ENCODE measurements at places on chromosomes 7 and 10.

- DNase-seq = peak; percentile 65
Measured at GRCh38 chr10:73159038-73159648, 8.7 kb downstream of the ECD start.

DNA sequence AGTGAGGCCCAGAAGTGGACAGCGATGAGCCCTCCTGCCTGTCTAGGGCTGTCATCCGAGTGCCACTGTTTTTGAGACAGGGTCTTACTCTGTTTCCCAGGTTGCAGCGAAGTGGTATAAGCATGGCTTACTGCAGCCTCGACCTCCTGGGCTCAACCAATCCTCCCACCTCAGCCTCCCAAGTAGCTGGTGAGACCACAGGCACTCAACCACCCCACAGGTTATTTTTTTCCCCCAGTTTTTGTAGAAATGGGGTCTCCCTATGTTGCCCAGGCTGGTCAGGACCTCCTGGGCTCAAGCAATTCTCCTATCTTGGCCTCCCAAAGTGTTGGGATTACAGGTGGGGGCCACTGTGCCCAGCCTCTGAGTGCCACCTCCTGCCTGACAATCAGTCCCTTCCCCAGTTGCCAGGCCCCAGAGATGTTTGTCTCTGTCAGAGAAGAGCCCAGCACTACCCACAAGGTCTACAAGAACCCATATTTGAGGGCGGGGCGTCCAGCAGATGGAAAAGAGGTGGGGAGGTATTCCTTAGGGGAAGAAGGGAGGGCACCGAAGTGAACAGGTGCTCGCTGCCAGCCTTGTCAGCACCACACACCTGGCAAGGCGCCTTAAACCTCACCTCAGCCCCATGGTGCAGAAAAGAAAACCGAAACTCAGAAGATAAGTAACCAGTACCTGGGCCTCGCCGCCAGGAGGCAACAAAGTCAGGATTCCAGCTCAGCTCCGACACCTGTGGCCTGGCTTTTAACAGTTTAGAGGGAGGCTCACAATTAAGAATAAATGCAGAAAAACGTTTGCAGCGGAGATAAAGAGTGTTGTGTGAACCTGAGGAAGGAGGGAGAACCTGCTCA, 77.4 kb upstream of the ANLN start:
- DNase-seq = no peak

GRCh38 chr10:88401671-88402347, 181.3 kb downstream of the RNLS start:
- no peak for DNase-seq

DNA sequence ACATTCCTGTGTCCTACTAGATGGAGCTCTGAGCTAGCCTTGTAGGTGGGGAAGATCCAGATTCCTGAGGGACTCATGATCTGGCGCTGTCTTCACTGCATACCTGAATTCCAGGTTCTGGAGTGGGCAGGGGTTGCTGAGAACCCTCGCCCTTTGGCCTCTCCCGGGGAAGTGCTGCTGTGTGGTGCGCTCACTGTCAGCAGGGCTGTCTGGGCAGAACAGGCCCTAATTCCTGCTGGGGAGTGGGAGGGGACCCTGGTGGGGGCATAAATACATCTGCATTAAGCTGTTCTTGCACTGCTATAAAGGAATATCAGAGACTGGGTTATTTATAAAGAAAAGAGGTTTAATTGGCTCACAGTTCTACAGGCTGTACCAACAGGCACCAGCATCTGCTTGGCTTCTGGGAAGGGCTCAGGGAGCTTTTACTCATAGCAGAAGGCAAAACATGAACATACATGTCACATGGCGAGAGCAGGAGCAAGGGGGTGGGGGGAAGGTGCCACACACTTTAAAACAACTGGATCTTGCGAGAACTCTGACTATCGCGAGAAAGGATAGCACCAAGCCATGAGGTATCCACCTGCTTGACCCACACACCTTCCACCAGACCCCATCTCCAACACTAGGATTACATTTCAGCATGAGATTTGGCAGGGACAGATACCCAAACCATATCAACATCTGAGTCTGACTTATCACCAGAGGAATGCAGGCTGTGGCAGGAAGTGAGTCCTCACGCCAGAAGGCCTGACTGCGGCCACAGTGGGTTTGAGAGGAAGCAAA, 115.0 kb downstream of the ADCY1 start:
- DNase-seq = no peak

Data from muscle of back (tissue), 13 donors.